Heart right ventricle (tissue), 16 donors: ENCODE measurements at places on chromosomes 1 and 21. TPM values are rescaled to one million over a fixed set of nuclear protein-coding genes. Genes with fewer than 3 reads are reported as not detected.

DNA sequence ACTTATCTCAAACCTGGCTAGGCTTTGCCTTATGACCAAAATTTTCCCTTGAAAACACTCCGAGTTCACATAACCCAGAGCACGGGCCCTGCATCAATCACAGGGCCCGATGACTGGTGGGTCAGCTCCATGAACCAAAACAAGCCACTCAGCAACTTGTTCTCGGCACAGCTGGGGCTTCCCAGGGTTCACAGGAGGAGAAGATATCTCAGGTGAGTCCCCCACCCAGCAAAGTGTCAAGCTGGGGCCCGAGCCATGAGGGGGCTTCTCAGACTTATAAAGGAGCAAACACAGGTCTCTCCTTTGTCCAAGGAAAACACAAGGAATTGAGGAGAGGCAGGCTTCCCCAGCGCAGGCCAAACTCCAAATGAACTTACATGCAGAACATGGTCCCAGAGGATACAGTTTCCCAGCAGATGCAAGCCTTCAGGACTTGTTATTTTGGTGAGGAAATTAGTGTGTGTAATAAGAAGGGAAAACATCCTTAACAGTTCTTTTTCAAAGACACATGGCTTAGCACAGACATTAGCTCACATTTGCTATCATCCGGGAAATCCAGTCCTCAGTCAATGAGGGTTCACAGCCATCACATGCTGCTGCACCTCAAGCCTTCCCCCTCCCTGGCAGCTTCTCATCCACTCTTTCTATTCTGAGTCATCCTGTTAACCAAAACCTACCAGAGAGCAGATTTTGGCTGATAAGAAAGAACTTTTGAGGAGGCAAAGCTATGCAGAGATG lies 98.1 kb upstream of the NFIA start:
- H3K4me3 ChIP-seq: no peak overlapping the region
- peaks cover 32% of the 10 kb centered on the region for H3K4me1 ChIP-seq
- no peaks in the 10 kb centered on the region for H3K27me3 ChIP-seq
- H3K27ac ChIP-seq: peak overlapping the region; percentile 80

ARHGAP30 gene
- 2.0 TPM for total RNA-seq

DNA sequence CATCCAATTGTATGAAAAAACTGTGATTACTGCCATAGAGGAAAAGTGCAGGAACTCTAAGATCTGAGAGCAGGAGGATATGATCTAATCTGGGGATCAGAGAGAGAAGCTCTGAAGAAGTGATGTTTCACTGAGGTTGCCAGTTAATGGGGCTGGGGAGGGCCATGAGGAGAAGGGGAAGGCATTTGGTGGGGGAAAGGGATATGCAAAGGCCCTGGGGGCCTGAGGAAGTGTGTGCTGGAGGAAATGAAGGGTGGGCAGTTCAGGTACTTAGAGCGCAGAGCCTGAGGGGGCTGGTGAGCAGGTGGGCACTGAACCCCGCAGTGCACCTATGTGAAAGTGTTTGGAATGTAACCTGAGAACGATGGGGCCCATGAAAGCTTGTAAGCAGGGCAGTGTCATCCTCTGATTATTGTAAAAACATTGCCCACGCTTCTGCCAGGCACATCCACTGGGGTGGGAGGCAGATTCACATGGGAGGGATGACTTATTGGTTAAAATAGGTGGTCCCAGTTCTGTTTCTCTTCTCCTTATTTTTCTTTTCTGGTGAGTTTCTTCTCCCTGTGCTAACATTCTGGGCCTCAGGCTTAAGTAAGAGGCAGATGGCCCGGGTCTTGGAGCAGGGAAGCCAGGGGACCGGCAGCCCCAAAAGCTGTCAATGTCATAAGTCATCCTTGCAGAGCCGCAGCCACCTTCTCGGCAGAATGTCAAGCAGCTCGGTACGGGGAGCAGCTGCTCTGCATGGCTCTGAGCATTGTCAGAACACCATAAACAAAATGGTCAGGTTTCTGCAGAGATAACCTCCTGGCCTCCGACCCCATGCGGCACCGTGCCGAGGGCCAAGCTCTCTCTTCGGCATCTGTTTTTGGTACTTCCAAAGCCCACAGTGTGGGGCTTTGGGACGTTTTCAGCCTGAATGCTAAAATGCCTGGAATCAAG lies 492.0 kb upstream of the VAMP3 start:
- H3K4me1 ChIP-seq: no peaks in the 10 kb centered on the region
- H3K36me3 ChIP-seq: no peaks in the 10 kb centered on the region

DNA sequence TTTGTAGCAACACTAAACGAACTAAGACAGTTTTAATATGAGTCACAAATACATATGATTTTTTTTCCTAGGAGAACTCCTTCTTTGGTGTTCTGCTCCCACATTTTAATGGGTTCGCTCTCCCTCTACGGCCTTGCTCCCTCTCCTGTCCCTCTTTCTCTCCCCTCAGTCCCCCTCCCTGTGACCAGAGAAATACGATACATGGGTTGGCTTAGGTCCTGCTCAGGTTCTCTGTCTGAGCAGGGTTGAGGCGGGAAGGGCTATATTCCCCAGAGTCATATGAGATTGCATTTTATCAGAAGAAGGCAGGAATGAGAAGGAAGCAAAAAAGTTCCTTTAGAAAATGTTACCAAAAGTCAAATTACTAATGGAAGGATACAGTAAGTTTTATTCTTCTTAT lies 44.6 kb downstream of the UBE2U start:
- no peaks in the 10 kb centered on the region for H3K27me3 ChIP-seq
- H3K4me3 ChIP-seq: no peak overlapping the region
- DNase-seq: no peak
- H3K27ac ChIP-seq: no peak overlapping the region
- H3K36me3 ChIP-seq: no peaks in the 10 kb centered on the region
- H3K4me1 ChIP-seq: peaks cover 10% of the 10 kb centered on the region

PLA2G2F gene
- total RNA-seq: not detected

LCE6A gene
- not detected for total RNA-seq

- no peaks in the 10 kb centered on the region for H3K36me3 ChIP-seq
- peaks cover 56% of the 10 kb centered on the region for H3K4me1 ChIP-seq
- H3K4me3 ChIP-seq: no peak overlapping the region
- H3K27ac ChIP-seq: no peak overlapping the region
Measured at GRCh38 chr1:162709870-162710269, 77.6 kb downstream of the DDR2 start.

GRCh38 chr1:60345049-60345448 lies 271.5 kb upstream of the C1orf87 start:
- no peaks in the 10 kb centered on the region for H3K36me3 ChIP-seq
- H3K27me3 ChIP-seq: no peaks in the 10 kb centered on the region
- no peaks in the 10 kb centered on the region for H3K4me1 ChIP-seq
- DNase-seq: no peak
- H3K27ac ChIP-seq: no peak overlapping the region
- no peak overlapping the region for H3K4me3 ChIP-seq

DNA sequence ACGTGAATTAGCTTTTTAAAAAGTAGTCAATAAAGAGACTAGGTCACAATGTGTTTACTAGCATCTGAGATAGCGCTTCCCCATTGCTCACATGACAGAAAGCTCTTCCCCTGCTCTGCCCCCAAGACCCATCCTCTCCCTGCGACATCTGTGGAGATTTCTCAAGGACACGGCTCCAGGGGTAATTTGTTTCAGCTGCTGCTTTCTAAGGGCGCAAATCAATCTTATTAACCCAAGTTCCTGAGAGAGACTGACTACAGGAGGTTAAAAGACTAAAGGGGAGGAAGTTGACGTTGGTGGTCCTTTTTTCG lies at the start of gene MYOCOS:
MYOCOS (plus strand) TSS at position 92 of the 311 bp plus-strand sequence. CDS start 1,641 bp downstream, outside the sequence.
- H3K4me3 ChIP-seq: no peak within 1 kb of the TSS
- no peaks in the 10 kb centered on the region for H3K36me3 ChIP-seq
- H3K27ac ChIP-seq: no peak within 1 kb of the TSS

PRMT6 gene
- total RNA-seq: 3.9 TPM

PRAMEF25 gene
- total RNA-seq: not detected

LIN28A gene
- not detected for total RNA-seq

DNA sequence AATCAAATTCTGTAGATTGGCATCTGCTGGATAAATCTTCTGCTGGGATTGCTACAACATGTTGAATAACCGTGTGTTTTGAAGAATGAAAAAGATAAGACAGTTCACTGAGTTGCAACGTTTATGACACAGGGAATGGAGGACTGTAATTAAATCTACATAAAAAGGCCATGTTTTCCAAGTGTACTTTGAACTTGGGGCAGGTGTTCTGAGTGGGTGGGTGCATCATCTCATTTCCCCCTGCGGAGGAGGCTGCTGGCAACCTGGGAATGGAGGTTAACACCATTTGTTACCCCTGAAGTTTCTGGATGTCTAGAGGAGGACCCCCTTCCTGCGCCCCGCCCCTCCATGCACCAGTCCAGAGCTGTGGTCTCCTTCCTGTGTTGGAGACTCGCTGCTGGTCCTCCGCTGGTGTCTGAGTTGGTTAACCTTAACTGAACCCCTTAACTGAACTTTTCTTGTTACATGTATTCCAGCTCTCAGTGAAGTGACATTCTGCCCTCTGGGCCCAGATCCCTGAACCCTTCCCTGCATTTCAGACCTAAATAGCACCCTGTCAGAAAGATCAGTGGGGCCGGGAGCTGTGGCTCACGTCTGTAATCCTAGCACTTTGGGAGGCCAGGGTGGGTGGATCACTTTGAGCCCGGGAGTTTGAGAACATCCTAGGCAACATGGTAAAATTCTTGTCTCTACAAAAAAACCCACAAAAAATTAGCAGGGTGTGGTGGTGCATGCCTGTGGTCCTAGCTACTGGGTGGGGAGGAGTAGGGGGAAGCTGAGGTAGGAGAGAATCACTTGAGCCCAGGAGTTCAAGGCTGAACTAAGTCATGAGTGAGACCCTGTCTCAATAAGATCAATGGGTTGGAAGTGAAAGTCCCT lies 31.8 kb downstream of the UCK2 start:
- H3K27me3 ChIP-seq: no peaks in the 10 kb centered on the region
- H3K4me1 ChIP-seq: peaks cover 17% of the 10 kb centered on the region
- H3K36me3 ChIP-seq: no peaks in the 10 kb centered on the region
- H3K4me3 ChIP-seq: no peak overlapping the region
- DNase-seq: no peak

GRCh38 chr1:179817056-179817455 lies 60.5 kb downstream of the TOR1AIP2 start:
- H3K4me3 ChIP-seq: no peak overlapping the region
- peaks cover 25% of the 10 kb centered on the region for H3K4me1 ChIP-seq
- no peaks in the 10 kb centered on the region for H3K36me3 ChIP-seq
- H3K27me3 ChIP-seq: no peaks in the 10 kb centered on the region
- DNase-seq: no peak

DNA sequence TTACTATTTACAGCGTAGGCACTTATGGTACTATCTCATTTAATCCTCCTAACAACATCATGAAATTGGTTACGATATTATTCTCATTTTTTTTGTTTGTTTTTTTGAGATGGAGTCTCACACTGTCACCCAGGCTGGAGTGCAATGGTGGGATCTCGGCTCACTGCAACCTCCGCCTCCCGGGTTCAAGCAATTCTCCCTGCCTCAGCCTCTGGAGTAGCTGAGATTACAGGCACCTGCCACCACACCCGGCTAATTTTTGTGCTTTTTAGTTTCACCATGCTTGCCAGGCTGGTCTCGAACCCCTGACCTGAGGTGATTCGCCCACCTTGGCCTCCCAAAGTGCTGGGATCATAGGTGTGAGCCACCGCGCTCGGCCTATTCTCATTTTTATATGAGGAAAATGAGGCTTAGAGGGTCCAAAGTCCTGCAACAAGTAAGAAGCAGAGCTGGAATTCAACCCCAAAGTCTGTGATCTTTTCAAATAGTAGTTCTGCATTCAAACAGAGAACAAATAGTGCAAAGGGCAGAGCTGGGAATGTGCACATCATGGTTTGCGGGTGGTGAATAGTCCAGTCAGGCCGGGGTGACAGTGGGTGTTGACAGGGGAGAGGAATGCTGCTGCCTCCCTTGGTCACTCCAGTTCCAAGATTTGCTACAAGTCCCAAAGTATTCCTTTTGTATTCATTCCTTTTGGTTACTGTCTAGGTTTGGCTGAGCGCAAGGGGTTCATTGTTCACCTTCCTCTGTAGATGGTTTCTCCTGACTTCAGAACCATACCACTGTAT lies 4.6 kb downstream of the PRUNE1 start:
- H3K27me3 ChIP-seq: no peaks in the 10 kb centered on the region
- no peak overlapping the region for H3K4me3 ChIP-seq
- H3K4me1 ChIP-seq: peaks cover 31% of the 10 kb centered on the region
- H3K36me3 ChIP-seq: peaks cover 7% of the 10 kb centered on the region
- peak overlapping the region; percentile 83 for H3K27ac ChIP-seq

AMY2A gene
- total RNA-seq: 0.81 TPM

GRCh38 chr1:229666585-229666984 lies 40.5 kb downstream of the URB2 start:
- H3K36me3 ChIP-seq: no peaks in the 10 kb centered on the region
- DNase-seq: no peak
- H3K27me3 ChIP-seq: no peaks in the 10 kb centered on the region
- no peak overlapping the region for H3K27ac ChIP-seq
- peaks cover 7% of the 10 kb centered on the region for H3K4me1 ChIP-seq

S100B gene
- 2.8 TPM for total RNA-seq

- no peak overlapping the region for H3K4me3 ChIP-seq
- no peaks in the 10 kb centered on the region for H3K36me3 ChIP-seq
- peaks cover 21% of the 10 kb centered on the region for H3K4me1 ChIP-seq
- no peaks in the 10 kb centered on the region for H3K27me3 ChIP-seq
Measured at GRCh38 chr1:182786223-182786994, 3.2 kb upstream of the NPL start.

ITLN2 gene
- not detected for total RNA-seq

WDR64 gene
- not detected for total RNA-seq

GSTM1 gene
- not detected for total RNA-seq

CA6 gene
- not detected for total RNA-seq

GRCh38 chr1:62198781-62199125 lies 4.1 kb downstream of the L1TD1 start:
- no peak overlapping the region for H3K4me3 ChIP-seq
- H3K27me3 ChIP-seq: peaks cover 38% of the 10 kb centered on the region
- no peak overlapping the region for H3K27ac ChIP-seq
- H3K36me3 ChIP-seq: no peaks in the 10 kb centered on the region

TTC39A gene
- 22.2 TPM for total RNA-seq

GRCh38 chr1:53295295-53295694 lies 32.6 kb downstream of the LRP8 start:
- H3K4me1 ChIP-seq: peaks cover 28% of the 10 kb centered on the region
- H3K4me3 ChIP-seq: no peak overlapping the region

DNA sequence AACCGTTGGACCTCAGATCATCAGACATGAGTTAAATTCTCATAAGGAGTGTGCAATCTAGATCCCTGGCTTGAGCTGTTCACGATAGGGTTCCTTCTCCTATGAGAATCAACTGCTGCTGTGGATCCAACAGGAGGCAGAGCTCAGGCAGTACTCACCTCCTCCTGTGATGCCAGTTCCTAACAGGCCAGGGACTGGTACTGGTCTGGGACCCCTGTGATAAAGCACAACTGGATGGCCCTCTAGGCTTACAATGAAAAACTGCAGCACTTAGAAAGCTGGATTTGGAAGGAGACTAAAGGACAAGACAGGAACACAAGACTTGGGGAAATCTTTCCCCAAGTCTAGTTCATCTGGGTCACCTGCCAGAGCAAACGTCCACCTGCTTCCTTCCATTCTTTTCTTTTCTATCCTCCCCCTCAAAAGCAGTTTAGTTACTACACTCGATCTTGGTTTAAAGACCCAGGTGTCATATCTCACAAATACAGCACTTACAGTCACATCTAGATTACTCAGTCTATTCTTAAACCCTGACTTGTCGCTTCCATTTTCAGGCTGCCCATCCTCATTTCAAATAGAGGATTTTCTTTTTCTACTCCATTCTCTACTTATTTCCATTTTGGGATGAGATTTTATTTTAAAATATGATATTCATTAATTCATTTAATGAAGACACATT lies 59.8 kb downstream of the PTPN14 start:
- no peaks in the 10 kb centered on the region for H3K27me3 ChIP-seq
- DNase-seq: no peak

PIK3R3 gene
- 26.7 TPM for total RNA-seq
